Skin of body (tissue), 3 donors: ENCODE measurements at places on chromosomes 3 and 15. TPM values are rescaled to one million over a fixed set of nuclear protein-coding genes. Genes with fewer than 3 reads are reported as not detected.

The FGD5 gene
- total RNA-seq = 14.9 TPM

The RASGRF1 gene
- total RNA-seq = 0.30 TPM

The SCG3 gene
- total RNA-seq = not detected

The FRMD5 gene
- 0.69 TPM for total RNA-seq

DNA sequence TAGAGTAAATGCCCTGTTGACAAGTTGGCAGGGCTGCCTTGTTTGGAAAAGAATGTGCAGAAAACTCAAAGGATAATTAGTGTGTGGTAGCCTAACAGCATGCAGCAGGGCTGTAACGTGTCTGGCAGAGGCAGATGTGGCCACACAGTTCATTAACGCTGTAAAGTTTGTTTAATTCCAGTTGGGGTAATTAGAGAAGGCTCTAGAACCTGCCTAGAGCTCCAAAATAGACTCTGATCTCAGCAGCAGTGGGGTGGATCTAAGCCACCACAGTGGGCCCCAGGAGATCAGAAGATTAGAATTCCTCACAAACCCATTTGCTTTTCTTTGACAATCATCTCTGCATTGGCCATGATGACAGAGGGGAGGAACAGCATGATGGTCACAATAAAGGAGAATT lies 65.1 kb upstream of the LEKR1 start:
- DNase-seq = peak; percentile 12

DNA sequence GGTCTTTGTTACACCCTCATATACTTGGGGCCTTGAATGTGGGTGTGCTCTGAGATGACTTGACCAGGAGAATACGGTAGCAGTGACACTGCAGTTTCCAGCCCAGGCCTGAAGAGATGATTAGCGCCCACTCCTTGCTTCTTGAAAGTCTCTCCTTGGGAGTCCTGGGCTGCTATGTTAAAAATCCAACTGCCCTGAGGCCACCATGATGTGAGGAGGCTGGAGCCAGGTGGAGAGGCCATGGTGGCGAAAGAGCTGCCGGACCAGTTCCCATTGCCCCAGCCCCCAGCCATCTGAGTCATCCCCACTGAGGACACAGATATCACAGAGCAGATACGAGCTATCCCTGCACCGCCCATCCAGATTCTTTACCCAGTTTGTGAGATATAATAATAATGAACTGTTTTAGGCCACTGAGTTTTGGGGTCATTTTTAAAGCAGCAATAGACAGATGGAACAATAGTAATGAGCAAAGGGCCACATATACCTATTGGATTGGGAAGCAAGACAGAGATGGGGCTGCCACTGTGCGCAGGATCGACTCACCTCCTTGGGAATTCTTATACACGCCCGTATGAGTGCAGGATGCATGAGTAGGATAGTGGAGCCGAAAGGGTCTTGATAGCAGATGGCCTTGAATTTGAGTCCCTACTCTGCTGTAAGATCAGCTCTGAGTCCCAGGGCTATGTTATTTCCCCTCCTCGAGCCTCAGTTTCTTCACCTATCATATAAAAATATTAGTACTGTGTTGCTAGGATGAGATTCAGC lies 12.1 kb upstream of the GATA2 start:
- DNase-seq = no peak

- no peak for DNase-seq
Observed at GRCh38 chr3:132180337-132180791, 136.8 kb upstream of the ACP3 start.

- DNase-seq = no peak
Observed at GRCh38 chr3:159635047-159635641, 353.5 kb upstream of the IL12A start.

DNA sequence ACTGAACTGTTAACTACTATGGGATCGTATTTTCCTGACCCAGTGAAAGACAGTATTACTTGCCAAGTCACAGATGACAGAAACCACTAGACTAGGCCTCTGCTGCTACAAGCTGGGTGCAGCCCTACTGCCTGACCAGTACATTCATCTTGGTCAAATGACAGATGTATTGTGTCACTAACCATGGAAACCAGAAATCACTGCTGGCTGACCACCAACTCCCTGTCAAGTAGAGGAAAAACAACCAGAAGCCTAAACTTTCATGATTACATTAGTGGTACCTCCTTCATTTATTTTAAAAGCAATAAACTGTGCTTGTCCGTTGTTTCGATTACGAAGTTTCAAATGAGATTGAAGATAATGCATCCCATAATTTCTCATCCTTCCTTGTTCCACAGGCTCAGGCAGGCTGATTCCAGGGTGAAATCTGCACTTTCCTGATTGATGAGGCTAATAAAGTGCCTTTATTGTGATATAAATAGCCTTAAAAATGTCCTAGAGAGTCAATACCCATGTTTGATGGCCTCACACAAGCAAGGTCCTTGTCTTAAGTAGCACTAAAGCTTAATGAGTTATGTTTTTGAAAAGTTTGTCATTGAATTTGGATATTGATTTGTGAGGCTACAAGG lies 309.7 kb downstream of the LSAMP start:
- DNase-seq = no peak

- no peak for DNase-seq
Observed at GRCh38 chr15:56094171-56094570, 100.8 kb upstream of the NEDD4 start.

DNA sequence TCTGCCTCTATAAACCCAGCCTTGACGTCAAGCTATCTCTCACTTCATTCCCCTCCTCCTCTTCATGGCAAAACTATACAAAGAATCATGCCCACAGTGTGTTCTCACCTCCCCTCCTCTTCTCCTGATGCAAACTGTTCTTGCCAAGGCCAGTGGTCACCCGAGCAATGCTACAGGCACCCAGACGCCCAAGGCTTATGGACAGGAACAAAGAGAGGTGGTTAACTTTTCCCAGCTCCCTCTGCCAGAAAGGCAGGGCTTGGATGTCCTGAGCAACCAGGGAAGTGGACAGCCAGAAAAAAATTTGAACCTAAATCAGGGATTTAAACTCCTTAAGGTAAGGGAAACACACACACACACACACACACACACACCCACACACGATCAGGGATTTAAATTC lies 5.1 kb downstream of the SLC41A3 start:
- no peak for DNase-seq

DNA sequence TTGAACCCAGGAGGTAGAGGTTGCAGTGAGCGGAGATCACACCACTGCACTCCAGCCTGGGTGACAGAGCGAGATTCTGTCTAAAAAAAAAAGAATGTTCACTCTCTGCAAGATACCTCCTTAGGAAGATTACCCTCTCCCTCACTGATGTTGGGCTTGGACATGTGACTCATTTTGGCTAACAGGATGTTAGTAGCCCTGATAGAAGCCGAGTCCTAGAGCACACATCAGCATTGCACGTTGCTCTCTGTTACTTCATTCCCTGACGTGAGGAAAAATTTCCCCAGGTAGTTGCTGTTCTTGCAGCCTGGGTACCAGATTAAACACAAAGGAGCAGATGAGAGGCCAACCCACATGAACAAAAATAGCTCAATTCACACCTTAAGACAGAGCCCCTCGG lies 78.1 kb upstream of the PRICKLE2 start:
- no peak for DNase-seq

GRCh38 chr15:27127815-27128570 lies 157.0 kb downstream of the GABRG3 start:
- DNase-seq = no peak

- peak; percentile 98 for DNase-seq
Observed at GRCh38 chr15:49901996-49902684, 216.9 kb downstream of the ATP8B4 start.
